CD4-positive, alpha-beta T cell treated with Interleukin-15 for 4 hours (primary cell): ENCODE measurements at places on chromosomes 6 and 20.

- no peak for DNase-seq
Observed at GRCh38 chr6:98380589-98380988, 453.8 kb upstream of the POU3F2 start.

- DNase-seq = no peak
Observed at GRCh38 chr20:49118307-49118706, 69.8 kb downstream of the STAU1 start.

DNA sequence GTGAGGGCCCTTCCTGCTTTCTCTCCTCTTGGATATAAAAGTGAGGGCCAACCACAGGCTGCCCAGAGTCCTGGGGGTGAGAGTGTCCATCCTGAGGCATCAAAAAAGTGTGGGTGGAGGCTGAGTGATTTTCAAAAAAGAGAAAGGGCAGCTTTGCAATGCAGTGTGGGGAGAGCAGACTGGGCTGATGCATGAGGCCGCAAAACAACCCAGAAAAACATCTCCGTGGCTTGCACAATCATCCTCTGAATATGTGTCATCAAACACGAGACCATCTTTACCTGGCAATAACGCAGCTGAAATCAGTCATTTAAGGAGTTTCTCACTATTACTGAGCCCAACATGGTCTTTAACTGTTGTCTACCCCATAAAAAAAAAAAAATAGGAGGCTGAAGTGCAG lies 191.2 kb upstream of the SOX4 start:
- no peak for DNase-seq

DNA sequence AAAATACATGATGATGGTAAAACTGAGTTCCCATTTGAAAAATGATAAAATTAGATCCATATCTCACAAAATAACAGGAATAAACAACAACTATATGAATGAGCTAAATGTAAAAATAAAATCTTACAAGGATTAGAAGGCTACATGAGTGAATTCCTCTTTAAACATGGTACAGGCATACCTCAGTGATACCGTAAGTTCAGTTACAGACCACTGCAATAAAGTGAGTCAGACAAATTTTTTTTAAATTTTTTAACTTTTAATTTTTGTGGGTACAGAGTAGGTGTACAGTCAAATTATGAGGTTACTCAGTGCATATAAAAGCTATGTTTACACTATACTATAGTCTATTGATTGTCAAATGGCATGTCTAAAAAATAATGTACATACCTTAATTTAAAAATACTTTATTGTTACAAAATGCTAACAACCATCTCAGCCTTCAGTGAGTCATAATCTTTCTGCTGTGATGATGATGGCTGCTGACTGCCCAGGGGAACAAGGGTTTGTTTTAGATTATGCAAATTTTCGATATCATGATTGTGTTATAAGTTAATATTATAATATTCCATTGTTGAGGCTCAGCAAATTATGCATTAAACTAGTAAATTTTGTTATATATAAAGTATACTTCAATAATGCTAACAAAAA lies 222.8 kb upstream of the RUNX2 start:
- no peak for DNase-seq

DNA sequence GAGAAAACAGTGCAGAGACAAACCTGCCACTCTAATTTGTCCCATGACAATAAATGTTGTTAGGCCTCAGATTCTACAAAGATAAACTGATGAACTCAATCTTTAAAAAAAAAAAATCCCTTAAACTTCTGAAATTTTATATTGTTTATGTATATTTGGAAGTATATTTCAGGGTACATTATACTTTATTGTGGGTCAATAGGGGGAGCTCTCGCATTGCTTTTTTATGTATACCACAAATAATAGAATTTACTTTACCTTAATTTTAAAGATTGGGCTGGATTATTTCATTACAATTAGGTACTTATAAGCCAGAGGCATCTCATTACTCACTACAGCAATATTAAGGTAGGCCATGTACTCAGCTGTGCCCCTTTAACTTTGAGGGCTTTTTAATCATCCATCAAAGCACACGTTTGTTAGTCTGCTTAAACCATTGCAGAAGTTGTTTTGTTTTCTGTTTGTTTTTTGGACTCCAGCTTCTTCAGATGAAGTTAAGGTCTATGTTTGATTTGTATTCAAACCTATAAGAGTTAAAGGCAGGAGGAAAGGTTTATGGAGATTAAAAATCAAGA lies 56.3 kb upstream of the EYA4 start:
- DNase-seq = no peak

DNA sequence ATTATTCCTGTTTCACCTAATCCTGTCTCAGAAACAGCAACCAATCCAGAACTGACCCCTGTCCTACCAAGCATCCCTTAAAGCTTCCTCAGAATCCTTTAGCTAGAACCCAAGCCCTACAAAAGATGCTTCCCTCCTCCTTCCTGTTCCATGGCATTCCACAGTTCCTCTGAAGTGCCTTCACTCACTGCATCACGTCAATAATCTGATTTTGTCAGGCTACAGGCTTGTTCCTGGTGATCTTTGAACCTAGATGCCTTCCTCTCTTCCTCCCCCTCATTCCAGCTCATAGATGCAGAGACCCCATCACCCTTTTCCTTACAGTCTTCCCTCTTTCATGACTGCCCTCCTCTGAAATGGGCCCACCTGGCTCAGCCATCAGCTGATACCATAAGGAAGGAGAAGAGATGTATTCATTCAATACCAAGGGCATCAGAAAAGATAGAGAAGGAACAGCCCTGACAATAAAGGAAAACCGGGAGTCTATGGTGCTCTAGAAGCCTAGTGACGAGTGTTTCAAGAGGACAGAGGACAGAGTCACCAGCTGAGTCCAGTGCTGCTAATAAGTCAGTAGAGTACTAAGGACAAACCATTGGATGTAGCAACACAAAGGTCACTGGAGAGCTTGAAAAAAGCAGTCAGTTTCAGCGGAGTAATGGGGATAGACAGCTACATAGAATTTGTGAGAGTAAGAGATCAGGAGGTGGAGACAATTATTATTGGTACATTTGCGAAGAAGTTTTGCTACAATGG lies 62.5 kb upstream of the SPDEF start:
- no peak for DNase-seq

DNA sequence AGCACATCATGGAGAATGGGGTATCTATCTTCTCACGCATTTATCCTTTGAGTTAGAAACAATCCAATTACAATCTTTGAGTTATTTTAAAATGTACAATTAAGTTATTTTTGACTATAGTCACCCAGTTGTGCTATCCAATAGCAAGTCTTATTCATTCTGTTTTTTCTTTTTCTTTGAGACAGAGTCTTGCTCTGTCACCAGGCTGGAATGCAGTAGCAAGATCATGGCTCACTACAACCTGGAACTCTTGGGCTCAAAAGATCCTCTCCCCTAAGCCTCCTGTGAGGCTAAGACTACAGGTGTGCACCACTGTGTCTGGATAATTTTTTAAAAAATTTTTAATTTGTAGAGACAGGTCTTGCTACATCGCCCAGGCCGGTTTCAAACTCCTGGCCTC lies 201.5 kb upstream of the ZNF217 start:
- no peak for DNase-seq

- no peak for DNase-seq
Observed at GRCh38 chr20:38430679-38431325, 4.3 kb downstream of the SNHG17 start.

DNA sequence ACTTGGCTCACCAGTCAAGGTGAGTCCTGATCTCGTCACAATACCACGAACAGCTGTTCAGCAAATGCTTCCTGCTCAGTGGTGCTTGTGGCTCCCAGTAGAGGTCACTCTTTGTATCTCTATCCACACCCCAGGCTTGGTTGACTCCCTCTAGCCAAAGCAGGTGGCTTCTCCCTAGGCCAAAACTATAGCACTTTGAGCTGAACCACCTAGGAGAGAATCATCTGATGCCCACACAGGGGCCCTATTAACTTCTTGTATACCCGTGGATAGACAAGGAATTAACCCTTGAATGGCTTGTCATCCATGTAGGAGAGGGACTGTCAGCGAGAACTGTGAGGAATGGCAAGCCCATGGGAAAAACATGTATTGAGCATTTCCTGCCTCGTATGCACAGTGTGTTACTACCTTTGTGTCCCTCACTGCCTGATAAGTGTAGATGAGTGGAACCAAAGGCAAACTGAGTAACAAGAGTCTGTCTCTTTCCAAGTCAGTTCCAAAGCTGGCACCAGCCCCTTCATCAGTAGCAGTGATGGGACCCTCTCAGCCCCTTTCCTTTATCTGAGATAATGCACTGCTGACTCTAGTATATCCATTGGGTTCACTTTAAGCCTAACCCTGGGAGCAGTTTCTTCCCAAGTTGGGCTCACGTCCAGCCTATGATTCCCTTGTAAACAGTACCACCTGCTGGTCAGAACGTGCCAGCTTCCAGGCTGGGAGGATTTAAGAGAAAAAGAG lies 42.5 kb downstream of the EIF2S2 start:
- DNase-seq = peak; percentile 62

DNA sequence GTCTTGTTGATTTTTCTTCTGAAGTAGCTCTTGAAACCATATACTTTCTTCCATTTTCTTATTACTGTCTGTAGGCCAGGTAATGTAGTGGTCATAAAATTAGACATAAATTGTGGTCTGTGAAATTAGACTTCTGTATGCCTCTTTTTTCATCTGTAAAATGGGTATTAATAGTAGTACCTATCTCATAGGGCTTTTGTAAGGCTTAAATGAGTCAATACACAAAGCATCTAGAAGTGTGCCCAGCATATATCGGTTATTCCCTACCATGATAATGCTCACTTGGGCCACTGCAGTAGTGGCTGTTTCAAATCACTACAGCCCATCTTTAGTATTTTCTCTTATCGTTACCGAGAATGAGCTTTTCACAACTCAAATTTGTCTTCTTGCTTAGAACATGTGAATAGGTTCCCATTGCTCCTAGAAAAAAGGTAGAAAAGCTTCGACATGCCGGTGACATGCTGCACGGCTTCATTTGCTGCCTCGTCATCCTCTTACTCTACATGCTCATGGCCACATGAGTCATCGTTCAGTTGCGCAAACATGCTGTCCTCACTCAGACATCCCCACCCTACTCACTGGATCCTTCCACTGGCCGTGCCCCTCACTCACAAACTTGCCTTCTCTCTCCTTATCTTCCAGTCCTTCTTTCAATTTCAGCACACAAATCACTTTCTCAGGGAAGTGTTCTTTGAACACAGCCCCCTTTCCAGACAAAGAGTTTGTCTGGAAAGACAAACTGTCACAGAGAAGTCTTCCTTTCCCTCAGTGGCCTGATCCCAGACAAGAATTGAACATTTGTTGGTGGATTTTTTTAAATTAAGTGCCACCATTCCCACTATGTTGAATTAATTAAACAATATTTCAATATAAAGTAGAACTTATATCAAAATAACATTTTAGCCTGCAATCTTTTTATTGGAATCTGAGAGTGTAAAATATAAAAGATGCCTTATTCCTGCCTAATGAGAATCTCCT lies 32.2 kb upstream of the ERVFRD-1 start:
- DNase-seq = peak; percentile 2

DNA sequence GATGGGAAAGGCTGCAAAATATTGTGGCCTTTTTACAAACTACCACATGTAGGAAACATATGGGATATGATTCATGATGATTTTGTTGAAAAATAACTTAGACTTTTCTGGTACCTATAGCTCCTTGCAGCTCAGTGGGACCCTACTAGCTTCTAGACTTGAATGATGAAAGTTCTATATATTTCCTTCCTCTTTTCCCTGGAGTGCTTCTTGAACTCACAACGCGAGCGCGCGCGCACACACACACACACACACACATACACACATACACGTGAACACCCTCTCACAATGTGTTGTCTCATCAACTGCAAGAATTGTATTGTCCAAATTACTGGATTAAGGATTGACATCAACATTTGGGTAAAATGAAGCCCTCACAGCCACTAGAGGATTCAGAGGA lies 61.9 kb downstream of the TOX2 start:
- no peak for DNase-seq

DNA sequence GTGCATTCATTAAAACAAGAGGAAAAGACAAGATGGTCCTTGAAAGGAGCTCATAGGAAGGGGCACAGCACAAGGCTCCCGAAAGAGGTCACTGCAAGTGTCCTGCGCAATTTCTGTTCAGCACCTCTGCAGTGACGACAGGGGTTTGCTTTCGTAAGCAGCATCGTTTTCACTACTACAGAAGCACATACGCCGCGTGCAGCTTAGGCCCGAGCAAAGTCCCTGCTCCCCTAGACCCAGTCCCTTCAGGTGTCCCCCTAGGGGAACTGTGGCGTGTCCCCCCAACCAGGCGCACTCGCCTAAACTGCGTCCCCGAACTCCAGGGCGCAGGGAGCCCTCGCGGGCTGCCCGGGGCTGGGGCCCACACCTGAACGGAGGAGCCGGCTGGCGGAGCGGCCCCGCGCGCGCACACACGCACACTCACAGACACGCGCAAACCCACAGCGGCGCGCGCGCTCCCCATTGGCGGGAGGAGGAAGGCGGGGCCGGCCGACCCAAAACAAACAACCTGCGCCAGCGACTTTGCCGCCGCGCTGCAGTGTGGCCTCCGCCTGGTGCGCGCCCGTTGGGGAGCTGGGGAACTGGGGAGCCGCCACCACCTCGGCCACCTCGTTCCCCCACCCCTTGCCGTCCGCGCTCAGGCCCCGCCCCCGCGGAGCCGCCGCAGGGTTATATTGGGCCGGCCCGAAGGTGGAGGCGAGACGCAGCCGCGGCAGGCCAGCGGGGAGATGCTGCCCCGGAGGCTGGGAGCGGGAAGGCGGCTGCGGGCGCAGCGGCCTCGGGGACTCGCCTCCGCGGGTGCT lies at the start of gene FOXQ1:
Gene FOXQ1 (plus strand): TSS at position 699 of the 803 bp plus-strand sequence. CDS start 607 bp downstream, outside the sequence.
- no peak for DNase-seq

DNA sequence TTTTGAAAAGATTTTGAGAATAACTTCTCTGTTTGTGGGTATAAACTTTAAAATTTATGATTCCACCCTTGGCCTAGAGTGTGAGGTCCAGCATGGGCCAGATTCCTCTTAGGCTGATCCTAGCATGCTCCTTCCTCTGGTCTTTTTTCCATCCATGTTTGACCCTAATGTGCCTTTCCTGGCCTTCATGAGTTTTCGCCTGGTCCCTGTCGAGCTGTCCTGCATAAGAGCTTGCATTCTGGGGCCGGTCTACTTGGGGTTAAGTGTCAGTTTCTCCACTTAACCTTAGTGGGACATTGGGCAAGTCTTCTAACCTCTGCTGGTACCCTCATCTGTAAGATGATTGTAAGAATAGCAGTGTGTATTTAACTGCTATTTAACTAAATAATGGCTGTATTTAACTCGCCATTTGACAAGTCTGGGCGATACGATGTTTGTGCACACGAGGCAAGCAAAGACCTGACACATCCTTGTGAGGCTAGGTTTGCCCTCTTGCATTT lies 40.7 kb upstream of the TAGAP start:
- no peak for DNase-seq

- DNase-seq = no peak
Observed at GRCh38 chr6:157853902-157854502, 31.0 kb downstream of the SNX9 start.

GRCh38 chr6:97312241-97312640 lies 29.2 kb upstream of the MMS22L start:
- no peak for DNase-seq

GRCh38 chr6:151310852-151311767 lies 71.3 kb downstream of the AKAP12 start:
- DNase-seq = no peak
